Activated CD8-positive, alpha-beta memory T cell treated with anti-CD3 and anti-CD28 coated beads for 1 hour (primary cell): ENCODE measurements at places on chromosomes 6 and 20.

- DNase-seq = no peak
Observed at GRCh38 chr6:56115715-56116114, 131.7 kb downstream of the COL21A1 start.

DNA sequence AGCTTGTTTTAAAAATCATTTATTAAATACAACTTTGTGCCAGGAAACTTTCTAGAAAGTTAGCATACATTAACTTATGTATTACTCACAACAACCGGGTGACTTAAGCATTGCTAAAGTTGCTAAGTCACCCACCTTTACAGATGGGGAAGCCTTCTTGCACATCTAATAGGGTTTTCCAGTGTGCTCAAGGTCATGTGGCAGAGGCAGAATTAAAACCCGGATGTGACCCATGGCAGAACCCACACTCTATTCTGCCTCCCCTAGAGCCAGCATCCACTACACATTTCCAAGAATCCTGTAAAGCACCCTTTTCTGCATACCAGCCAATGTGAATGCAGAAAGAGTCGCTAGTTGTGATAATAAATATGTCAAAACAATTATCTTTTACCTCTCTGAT is 13.4 kb downstream of the LINC00237 start:
- no peak for DNase-seq

GRCh38 chr6:48535582-48536009 is 424.6 kb upstream of the PTCHD4 start:
- no peak for DNase-seq

GRCh38 chr6:168919470-168920179 is 334.0 kb downstream of the THBS2 start:
- no peak for DNase-seq

DNA sequence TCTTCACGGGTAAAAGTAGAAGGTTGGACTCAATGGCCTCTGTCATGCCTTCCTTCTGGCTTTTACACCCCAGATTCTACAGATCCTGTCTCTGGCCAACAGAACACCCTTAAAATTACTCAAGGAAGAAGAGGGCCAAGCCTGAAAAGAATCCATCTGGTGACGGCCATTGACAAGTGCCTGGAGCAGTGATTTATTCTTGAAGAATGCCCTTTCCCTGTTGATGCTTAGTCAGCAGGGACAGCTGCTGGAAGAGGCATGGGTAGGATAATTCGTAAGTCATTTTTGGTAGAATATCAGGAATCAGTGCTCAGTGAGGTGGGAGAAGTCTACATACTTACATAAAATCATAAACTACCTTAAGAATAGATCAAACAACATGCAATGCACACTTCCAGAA is 397.9 kb downstream of the SAMD5 start:
- DNase-seq = no peak
